ENCODE measurements at places on chromosomes 16 and 17.

GRCh38 chr17:228951-229708, 47.7 kb upstream of the DOC2B start:
- DNase-seq, result no peak

- no peak for DNase-seq
Measured at GRCh38 chr17:48754500-48755261, 26.1 kb upstream of the HOXB13 start.

DNA sequence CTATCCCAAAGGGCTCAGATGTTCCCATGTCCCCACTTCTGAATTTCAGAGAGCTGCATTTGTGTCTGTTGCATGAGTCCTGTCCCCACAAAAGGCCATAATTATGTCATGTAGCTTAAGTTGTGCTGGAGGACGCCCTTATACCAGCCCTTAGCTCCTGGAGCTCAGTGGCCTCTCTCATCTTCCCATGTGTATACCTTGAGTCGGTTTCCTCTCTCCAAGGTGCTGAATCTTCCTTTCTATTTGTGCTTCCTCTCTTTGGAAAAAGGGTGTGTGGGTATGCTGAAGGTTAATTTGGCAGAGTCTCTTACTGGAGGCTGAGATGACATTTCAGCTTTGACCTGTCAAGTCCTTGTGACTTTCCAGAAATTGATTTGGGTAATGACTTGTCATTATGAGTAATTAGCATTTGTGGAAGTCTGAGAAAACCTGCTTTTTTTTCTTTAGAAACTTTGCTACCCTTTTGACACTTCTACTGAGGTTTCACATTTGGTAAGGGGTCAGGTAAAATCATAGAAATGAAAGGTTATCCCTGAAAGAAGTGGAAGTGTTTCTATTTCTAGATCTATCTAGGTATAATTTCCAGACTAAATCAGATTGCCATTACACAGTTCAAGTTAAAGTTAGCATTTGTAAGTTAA, 185.4 kb downstream of the ABCC12 start:
- peak; percentile 20 for DNase-seq

GRCh38 chr17:77696151-77696720, 262.3 kb upstream of the TNRC6C start:
- no peak for DNase-seq

DNA sequence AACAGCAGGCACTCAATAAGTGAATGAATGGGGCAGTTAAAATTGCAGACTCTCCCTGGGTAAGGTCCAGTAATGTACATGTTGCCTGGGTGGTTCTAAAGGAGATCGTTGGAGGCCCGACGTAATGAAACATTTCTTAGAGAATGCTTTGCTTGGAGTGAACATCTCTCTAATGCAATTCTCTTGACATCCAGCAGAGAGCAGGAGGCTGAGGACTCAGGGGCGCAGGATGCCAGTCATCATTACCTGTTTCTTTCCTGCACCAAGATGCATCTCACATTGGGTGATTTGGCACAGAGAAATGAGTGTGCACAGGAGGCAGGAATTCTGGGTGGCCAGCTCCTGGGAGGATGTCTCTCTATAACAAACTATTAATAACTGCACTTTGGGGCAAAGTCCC, 130.3 kb upstream of the RBBP6 start:
- DNase-seq, result no peak

GRCh38 chr17:4446326-4447071, 12.8 kb downstream of the SPNS3 start:
- no peak for DNase-seq

- DNase-seq, result no peak
Measured at GRCh38 chr16:19829844-19830692, 54.6 kb downstream of the GPRC5B start.

DNA sequence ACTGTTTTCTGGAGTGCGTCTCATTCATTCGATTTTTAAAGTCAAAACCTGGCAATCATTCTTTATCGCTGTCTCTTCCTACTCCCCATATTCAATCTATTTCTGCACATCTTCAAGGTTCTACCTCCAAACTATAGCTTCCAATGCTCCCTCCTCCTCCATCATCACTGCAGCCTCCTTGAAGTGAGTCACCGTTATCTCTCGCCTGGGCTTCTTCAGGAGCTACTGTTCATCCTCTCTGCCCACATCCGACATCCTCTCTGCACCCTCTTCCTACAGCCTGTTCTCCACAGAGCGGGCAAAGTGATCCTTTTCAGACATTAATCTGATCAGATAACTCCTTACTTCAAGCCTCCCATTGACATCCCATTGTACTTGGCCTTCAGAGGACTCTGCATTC, 144.2 kb upstream of the DNAH9 start:
- no peak for DNase-seq

DNA sequence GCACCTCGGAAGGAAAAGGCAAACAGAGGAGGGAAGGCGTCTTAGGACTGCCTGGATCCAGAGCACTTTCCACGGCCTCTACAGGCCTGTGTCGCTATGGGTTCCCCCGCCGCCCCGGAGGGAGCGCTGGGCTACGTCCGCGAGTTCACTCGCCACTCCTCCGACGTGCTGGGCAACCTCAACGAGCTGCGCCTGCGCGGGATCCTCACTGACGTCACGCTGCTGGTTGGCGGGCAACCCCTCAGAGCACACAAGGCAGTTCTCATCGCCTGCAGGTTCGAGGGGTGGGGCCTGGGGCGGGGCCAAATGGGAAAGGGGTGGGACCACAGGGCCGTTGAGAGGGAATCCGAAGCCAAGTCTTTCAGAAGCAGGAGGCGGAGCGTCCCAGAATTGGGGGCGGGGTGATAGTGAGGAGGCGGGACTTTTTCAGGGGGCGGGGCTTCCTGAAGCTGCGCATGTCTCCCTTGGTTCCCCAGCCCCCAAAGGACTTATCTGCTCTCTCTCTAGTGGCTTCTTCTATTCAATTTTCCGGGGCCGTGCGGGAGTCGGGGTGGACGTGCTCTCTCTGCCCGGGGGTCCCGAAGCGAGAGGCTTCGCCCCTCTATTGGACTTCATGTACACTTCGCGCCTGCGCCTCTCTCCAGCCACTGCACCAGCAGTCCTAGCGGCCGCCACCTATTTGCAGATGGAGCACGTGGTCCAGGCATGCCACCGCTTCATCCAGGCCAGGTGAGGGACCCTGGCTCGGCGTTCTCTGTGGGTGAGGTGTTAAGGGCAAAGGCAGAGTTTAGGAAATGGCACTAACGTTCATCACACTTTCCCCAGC, 939 bp downstream of the BCL6B start:
- peak; percentile 45 for DNase-seq

DNA sequence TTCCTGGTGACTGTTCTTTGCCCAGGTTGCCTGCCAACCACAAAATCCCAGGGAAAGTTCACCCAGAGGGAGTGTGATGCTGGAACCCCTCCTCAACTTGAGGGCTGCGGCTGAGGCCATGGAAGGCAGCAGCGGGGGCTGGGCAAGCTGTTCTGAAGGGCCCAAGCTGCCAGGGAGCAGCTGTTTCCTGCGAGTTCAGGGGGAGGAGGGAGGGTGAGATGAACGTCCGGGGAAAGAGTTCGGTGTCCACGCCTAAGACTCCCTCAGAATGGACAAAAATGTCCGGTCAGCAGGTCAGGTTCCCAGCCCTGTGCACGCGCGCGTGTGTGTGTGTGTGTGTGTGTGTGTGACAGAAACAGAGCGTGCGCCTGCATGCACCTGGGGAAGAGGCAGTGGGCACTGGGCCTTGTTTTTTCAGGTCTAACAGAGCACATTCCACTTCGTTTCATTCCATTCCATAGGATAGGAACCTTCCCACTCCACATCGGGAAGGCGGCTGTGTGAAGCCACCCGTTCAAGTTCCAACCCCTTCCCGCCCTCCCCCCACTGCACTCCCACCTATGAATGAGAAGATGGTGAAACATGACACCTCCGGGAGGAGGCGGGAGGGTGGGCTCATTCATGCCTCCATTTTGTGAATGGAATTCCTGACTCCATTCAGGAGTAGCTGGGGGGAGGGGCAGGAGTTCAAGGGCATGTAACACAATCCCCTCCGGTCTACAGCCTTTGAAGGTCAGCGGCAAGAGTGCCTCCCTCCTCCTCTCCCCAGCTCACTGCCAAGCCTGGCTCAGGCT, 15.7 kb downstream of the ETV4 start:
- DNase-seq, result peak; percentile 85

GRCh38 chr16:8236816-8237215, 353.5 kb downstream of the TMEM114 start:
- DNase-seq, result no peak

DNA sequence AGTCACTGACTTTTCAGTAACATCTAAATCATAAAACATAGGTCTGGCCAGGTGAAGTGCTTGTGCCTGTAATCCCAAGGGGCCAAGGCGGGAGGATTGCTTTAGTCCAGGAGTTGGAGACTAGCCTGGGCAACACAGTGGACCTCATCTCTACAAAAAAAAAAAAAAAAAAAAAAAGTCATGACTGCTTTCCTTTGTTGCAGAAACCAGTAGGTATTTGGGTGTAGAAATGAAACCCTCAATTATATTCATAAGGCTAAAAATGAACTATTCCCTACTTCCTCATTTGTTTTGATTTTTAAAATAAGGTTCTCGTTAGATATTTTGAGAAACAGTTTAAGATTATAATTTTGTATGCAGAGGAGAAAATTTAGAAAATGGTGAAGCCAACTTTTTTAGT, 26.0 kb downstream of the PITPNC1 start:
- DNase-seq, result no peak

DNA sequence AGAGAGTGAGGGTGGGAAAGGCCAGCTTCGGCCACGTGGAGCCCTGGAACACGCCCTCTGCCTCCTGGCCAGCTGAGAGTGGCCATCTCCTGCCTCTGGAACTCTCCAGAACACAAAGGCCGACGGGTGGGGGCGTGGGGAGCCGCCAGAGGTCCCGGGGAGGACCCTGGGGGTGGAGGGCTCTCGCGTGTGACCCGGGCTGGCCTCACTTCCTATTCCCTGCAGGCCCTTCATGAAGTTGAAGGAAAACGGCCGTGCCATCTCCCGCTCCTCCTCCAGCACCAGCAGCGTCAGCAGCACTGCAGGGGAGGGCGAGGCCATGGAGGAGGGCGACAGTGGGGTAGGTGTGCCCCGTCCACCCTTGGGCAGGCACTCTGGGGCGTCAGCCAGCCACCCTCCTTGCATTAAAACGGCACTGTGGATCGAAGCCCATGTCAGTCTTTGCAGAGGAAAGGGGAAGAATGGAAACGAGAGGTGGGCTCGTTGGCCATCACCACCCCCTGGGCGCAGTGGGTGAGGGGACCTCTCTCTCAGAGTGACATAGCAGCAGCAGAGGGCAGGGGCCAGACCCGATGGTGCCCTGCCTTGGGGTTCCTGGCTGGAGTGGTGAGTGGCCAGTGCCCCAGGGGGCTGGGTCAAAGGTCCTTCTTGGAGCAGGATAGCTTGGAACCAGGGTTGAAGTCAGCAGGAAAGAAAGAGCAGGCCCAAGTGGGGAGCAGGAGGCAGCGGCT, 37.1 kb downstream of the OR1D5 start:
- DNase-seq, result no peak

GRCh38 chr17:74474043-74474792, 7.8 kb downstream of the CD300A start:
- DNase-seq, result no peak

DNA sequence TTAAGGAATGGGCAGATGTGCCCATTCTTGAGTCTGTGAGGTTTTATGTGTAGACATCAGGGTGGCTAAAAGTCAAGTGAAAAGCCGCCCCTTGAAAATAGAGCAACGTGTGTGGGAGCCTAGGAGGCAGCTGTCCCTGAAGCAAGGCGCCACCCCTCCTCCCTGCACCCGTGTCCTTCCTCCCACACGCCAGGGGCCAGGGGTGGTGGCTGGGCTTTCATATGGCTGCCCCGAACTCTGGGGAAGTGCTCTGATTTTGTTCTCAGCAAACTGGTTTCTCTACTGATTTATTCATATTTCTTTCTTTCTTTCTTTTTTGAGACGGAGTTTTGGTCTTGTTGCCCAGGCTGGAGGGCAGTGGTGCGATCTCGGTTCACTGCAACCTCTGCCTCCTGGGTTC, 4.7 kb downstream of the ZNF750 start:
- no peak for DNase-seq

GRCh38 chr16:85675251-85675874, 13.4 kb downstream of the GINS2 start:
- no peak for DNase-seq

DNA sequence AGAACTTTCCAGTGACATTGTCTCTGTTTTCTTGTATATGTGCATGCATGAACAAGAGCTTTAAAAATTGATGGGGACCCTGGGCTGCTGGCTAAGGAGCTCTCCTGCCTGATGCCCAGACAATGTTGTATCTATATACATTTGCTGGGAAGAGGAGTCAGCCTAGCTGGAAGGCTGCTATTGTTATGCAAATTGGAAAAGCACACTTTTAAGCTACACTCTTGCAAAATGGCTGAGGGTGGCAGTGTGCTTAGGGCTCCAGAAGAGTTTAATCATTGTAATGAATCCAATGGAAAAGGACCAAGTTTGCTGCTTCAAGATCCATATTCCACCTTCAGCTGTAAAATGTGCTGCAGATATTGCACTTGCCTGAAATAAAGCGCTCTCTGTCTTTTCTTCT, 171.8 kb downstream of the PRKCA start:
- DNase-seq, result no peak

DNA sequence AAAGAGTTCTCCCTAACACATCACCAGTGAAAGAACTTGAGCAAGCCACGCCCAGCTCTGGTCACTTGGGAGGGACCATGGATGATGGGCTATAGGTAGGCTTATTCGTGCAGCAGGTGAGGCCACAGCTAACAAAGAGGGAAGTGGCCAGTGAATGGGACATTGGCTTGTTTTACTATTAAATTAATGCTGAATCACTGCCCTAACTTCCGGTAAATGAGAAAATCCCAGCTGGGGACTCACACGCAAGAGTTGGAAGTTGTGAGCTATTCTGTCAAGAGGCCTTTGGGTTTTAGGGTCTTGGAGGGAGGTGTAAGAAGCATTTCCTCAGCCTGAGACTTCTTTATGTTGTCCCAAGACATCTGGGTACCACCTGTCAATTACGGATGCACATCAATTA, 315.3 kb downstream of the XYLT1 start:
- no peak for DNase-seq

- no peak for DNase-seq
Measured at GRCh38 chr16:73846356-73846755, 450.3 kb upstream of the PSMD7 start.

DNA sequence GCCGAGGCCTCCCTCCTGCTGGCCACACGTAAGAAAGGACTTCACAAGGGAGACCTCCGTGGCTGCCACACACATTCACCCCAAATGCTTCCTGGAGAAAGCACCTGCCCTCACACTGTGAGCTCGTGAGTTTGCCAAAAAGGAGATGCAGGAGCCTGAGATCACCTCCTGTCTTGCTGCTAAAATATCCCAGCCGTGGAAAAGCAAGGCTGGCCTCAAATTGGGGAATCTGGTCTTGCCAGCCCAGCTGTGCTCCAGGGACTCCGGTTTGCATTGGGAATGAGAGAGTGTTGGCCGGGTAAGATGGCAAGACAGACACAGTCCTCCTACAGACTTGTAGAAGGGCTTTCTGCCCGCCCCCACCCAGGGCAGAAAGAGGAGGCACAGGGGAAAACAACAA, 13.8 kb downstream of the RBFOX3 start:
- DNase-seq, result no peak
